ENCODE measurements at places on chromosomes 13 and 19.

DNA sequence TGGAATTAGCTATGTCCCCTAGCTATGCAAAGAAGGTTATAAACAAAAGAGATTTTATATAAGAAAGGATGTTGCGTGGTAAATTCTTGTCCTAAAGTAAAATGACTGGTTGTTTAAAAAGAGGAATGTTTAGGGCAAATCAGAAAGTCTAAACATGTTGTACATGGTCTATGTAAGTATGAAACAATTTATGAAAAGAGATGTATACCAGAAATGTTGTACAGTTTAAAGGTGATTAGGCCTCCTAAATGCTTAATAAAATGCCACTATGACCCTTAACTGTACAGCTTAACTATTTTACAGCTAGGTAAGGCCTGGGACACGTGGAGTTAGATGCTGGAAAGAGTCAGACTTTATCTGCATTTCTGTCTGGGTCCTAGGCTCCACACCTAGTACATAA lies 775.9 kb upstream of the KLHL1 start:
- DNase-seq: no peak

DNA sequence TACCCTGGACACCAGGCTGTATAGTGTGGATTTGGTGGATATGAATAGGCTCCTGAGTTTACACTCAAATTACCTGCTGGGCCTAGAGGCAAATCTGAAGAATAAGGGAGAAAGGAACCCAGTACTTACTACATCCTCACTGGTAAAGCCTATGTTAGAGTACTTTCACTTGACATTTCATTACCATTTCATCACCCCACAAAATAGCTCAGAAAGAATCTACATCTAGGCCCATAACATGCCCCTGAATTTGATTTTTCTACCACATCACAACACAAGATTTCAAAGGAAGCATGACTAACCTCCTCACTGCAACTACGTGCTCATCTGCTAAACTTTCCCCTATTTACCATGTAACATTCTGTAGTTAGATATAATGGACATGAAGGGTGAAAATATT lies 43.3 kb downstream of the VWA8 start:
- no peak for DNase-seq

DNA sequence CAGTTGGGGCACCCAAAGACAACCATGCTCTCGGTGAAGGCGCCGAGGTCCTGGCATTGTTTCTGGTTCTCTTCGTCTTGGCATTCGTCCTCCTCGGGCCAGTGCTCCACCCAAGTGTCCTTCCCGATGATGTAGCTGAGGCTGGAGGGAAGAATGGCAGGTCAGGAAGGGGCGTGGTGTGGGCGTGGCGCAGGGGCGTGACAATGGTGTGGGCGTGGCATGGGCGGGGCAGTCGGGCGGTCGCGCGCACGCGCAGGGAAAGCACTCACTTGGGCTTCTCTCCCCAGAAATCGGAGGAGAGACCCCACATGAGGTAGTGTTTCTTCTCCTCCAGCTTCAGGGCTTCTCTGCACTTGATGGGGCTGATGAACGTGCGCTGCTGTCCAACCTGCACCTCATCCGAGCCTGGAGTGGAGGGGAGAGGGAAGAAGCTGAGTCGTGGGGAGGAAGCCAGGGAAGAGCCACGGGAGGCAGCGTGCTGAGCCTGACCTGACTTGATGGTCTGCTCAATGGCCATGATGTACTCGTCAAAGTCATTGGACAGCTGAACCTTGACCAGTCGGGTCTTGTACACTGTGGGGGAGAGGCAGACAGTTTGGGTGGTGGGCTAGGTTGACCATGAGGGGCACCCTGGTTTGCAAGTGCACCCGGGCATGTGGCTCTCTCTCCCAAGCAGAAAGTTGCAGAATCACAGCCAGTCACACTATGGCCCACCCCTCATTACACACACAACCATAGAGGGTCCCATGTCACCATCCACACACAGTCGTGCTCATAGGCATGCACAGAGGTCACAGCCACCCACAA lies 8.1 kb upstream of the TNFSF14 start:
- no peak for DNase-seq

- DNase-seq: no peak
These were observed 413.8 kb downstream of the FOXO1 start for GRCh38 chr13:40252676-40253075.

DNA sequence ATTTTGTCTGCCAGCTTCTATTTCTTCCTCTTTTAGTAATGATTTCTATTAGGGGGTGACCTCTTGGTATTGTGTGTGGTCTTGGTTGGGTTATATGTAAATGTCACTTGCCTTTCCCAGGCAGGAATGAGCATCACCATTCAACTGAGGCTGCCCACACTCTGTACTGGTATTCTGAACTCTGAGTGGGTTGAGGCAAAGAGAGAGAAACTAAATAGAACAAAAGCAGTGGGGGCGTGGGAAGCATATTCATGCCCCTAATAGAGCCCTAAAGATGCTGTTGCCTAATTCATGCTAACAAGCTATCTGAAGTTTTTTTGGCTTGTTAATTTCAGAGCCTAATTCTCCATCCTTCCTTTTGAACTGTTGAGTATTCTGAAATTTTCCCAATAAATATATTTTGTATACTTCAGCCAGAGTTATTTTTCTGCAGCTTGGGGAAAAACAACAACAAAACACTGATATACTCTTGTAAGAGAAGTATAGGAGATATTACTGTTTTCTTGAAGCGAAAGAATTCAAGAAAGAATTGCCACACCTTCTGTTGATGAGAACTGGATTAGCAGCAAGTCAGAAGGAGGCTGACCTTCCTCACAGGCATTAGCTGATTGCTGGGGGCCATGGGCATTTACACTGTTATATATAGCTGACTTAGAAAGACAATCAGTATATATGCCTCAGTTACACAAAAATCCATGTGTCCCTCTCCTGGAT lies 315.8 kb upstream of the KLF12 start:
- no peak for DNase-seq

GRCh38 chr13:86559901-86560300 lies 760.7 kb upstream of the SLITRK6 start:
- DNase-seq: no peak

- DNase-seq: no peak
These were observed 16.1 kb upstream of the TTYH1 start for GRCh38 chr19:54399189-54399588.

DNA sequence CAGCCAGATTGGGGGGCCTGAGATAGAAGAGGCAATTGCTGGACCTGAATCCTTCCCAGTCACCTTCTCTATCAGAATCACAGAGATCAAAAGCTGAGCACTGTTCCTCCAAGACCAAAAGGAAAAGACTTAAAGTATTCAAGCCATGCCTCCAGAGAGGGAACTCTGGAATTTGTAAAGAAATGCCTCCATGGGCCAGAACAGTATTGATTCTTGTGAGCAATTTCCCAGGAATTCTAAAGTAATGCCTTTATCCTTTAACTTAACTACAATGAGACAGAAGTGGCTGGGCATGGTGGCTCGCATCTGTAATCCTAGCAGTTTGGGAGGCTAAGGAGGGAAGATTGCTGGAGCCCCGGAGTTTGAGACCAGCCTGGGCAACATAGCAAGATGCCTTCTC lies 148.8 kb downstream of the FLT1 start:
- no peak for DNase-seq

GRCh38 chr19:7230826-7231225 lies 63.4 kb downstream of the INSR start:
- no peak for DNase-seq

GRCh38 chr13:35378939-35379338 lies 97.5 kb downstream of the MAB21L1 start:
- DNase-seq: no peak

- no peak for DNase-seq
These were observed at the start of gene TMEM86B for GRCh38 chr19:55228403-55229031. TSS of gene TMEM86B (minus strand) at chr19:55228763. CDS start at chr19:55228741, 22 bp downstream.

DNA sequence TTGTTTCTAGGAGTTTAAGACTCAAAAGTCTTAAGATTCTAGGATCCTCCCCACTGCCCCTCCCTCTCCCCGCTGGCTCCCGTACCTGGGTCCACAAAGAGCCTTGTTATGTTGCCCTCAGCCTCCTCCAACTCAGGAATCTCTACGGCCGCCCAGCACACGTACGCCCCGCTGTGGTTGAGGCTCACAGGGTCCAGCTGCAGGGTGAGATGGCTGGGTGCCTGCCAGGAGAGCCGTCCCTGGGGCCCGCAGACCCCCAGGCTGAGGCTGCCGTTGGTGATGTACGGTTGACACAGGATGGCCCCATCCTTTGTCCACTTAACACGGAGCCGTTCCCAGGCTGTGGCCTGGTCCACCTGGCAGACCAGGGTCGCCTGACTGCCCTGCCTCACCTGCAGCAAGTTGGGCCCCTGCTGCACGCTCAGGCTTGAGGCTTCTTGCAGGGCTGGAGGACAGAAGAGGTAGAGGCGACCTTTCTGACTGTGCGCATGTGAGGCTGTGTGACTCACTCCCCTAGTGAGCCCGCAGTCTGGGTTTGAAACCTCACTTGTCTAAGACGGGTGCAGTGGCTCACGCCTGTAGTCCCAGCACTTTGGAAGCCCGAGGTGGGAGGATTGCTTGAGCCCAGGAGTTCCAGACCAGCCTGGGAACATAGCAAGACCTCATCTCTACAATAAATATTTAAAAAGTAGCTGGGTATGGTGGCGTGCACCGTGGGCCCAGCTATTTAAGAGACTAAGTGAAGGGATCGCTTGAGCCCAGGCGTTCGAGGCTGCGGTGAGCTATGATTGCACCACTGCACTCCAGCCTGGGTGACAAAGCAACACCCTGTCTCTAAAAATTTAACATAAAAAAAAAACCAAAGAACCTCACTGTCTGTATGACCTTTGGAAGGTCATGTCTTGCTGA lies 4.0 kb downstream of the TMIGD2 start:
- DNase-seq: no peak

- no peak for DNase-seq
These were observed 152.4 kb downstream of the LMO7 start for GRCh38 chr13:75788481-75788981.

DNA sequence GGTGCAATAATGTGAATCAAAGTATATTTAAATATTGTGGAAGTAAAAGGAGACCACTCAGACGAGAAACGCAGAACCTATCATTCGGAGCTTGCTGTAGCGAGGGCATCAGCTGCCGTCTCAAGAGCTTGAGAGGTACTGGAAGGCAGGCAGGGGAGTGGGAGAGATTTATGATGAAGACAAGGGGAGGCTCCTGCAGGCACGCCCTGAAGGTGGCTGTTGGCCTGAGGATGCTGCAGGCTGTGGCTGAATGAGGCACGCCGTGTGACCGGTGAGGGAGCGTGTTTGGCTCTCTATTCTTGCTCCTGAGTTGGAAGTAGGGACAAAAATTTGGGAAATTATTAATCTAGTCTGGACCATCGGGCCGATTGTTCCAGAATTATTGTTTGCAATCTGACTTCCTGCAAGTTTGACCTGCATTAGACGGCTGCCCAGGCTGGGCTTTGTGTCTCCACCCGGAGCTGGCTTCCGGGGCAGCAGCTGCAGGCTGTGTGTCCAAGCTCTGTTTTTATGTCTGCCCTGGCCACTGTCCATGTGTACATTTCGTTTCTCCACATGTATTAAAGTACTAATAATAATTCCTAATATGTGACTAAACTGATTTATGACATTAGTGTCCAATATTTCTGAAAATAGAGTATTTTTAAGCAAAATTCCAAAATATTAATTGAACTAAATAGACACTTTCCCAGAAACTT lies 91.1 kb upstream of the ANKRD10 start:
- DNase-seq: peak; percentile 16

GRCh38 chr19:58154287-58154678 lies 3.7 kb upstream of the ZNF329 start:
- DNase-seq: no peak

- no peak for DNase-seq
These were observed 1003.7 kb downstream of the SLITRK1 start for GRCh38 chr13:82878536-82878935.

- no peak for DNase-seq
These were observed 12.8 kb downstream of the PDE4A start for GRCh38 chr19:10433131-10433536.

DNA sequence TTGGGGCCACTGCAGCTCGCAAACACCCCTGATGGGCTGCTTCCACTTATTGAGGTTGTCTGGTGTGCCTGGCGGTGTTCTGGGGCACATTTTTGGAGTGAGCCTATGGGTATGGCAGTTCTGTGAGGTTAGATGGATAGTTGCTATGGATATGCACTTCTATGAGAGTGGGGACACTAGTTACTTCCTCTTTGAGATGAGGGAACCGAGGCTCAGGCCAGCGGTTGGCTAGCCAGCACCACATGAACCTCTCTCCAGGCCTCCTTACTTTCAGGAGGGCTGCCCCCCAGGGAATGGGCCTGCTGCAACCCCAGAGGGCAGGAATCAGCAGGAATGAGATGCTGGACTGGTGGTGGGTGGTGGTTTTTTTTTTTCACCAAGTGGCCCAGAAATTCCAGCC lies 13.5 kb upstream of the PRR19 start:
- DNase-seq: no peak

- DNase-seq: no peak
These were observed 8.1 kb downstream of the PPP2R1A start for GRCh38 chr19:52197964-52198363.

DNA sequence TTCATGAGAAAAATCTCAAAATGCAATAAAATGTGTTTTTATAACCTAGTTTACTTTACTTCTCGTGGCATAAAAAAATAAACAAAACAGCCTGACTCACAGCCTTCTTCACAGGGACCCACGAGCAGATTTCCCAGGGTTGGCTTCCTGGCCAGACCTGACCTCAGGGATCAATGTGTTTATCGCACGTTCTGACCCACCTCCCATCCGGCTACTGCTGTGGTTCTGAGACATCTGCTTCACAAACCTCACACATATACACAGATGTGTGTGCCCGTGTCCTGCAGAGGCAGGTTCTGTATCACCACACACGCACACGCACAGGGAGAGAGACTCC lies 118.3 kb downstream of the COL4A2 start:
- DNase-seq: no peak

GRCh38 chr13:50537029-50537428 lies 306.5 kb downstream of the DLEU7 start:
- DNase-seq: no peak

DNA sequence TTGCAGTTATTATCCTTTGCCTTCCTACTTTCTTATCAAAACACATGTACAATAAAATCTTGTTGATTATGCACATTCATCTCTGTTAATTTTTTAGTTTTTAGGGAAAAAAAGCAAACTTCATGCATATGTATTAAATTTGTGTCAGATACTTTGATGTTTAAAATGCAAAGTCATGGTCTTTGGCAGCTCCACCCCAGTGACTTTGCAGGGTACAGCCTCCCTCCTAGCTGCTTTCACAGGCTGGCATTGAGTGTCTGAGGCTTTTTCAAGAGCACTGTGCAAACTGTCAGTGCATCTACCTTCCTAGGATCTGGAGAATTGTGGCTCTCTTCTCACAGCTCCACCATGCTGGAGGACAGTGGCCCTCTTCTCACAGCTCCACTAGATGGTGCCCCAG lies 1988.1 kb upstream of the PCDH20 start:
- no peak for DNase-seq

DNA sequence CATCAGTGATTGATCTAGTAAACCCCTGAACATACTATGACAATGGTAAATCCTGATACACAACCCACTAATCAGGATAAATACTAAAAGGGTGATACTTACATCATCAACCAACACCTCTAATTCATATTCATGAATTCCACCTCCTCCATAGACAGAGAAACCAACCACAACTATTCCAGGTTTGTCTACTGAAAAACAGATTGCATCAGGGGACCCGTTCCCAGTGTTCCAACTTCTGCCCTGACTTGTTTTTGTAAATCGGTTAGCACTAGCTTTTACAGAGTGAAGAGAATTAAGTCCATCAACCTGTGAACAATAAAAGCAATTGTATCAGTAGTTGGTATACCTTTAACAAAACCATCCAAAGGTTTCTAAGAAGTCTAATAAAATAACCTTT lies 149.2 kb downstream of the MYCBP2 start:
- no peak for DNase-seq
